ENCODE measurements at places on chromosomes 1 and 21. TPM values are rescaled to one million over a fixed set of nuclear protein-coding genes. Genes with fewer than 3 reads are reported as not detected.

DNA sequence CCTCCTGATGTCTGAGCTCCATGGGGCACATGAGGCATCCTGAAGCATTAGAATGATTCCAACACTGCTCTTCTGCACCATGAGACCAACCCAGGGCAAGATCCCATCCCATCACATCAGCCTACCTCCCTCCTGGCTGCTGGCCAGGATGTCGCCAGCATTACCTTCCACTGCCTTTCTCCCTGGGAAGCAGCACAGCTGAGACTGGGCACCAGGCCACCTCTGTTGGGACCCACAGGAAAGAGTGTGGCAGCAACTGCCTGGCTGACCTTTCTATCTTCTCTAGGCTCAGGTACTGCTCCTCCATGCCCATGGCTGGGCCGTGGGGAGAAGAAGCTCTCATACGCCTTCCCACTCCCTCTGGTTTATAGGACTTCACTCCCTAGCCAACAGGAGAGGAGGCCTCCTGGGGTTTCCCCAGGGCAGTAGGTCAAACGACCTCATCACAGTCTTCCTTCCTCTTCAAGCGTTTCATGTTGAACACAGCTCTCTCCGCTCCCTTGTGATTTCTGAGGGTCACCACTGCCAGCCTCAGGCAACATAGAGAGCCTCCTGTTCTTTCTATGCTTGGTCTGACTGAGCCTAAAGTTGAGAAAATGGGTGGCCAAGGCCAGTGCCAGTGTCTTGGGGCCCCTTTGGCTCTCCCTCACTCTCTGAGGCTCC, 11.1 kb upstream of the RASSF5 start:
- no peak for DNase-seq

DNA sequence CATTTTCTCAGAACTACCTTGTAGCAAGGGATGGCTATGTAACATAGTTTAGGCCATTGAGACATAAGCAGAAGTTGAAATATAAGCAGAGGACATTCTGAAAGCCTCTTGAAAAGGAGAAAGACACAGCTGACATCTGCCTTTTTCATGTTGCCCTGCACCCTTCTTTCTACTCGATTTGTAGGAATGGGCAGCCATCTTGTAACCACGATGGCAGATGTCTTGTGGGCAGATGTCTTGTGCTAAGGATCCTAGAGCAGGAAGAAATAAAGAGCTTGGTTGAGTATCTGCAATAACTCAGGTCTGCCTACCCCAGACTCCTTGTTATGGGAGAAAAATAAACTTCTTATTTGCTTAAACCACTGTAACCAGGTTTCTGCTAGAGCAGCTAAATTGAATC, 351.0 kb downstream of the PDE4B start:
- no peak for DNase-seq

- no peak for DNase-seq
These were observed 161.9 kb upstream of the COL6A1 start for GRCh38 chr21:45819478-45820170.

SLAMF7 gene
- 4.7 TPM for total RNA-seq

DNA sequence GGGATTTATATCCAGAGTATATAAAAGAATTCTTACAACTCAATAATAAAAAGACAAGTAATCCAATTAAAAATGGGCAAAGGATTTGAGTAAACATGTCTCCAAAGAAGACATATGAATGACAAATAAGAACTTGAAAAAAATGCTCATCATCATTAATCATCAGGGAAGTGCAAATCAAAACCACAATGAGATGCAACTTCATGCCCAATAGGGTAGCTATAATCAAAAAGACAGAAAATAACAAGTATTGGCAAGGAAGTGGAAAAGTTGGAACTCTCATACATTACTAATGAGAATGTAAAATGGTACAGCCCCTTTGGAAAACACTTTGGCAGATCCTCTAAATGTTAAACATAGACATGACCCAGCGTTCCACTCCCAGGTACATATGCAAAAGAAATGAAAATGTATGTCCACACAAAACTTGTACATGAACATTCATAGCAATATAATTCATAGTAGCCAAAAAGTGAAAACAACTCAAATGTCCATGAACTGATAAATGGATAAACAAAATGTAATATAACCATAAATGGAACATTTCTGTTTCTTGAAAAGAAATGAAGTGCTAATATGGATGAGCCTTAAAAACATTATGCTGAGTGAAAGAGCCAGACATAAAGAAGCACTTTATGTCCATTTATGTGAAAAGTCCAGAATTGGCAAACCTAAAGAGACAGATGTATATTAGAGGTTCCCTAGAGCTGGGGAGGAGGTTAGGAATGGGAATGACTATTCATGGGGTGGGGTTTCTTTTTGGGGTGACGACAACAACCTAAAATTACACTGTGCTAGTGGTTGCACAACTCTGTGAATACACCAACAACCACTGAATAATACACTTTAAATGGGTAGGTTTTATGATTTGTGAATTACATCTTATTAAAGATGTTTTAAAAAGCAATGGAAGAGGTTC, 259.7 kb downstream of the RHOU start:
- DNase-seq = peak; percentile 68

DNA sequence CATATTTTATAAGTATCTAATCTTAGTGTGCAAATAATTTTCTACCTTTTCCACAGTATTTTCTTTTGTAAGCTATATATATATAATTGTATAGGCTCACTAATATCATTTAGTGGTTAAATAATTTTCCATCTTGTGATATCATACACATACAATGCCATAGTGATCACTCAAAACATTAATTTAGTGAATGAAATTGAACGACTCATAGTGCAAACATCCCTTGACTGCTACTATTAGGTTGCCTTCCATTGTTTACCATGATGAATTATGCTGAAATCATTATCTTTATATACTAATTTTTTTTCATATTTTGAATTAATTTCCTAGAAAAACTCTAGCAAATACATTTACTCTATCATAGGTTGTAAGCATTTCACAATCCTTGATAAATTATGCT, 127.1 kb downstream of the PCNX2 start:
- no peak for DNase-seq

SPRR5 gene
- total RNA-seq = 0.32 TPM

DNA sequence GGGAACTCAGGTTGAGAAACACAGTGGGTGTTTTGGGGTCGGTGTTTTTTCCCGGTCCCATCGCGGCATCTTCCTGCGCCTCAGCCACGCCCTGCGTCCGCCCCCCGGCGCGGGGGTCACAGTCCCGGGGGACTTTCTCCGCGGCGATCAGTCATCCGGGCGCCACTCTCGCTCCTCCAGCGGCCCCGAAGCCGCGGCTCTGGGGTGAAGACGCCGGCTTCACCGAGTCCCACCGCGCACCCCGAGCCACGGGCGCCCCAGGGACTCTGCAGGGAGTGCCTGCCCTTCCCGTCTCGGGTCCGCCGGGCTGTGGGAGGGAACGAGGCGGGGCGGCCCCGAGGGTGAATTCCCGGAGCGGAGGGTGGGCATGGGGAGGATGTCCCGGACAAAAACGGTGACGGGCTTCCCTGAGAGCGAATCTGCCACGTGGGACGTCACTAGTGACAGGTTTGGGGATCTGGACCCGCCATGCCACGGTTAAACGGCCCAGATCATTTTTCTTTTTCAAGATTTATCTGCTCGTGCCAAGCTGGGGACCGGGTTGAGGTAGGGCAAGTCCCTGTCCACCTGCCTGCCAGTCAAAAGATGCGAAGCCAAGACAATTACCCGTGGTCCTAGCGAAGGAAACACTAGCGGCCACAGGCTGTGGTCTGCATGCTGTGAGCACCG, 717 bp upstream of the BATF3 start:
- no peak for DNase-seq

A3GALT2 gene
- not detected for total RNA-seq

GRCh38 chr1:182394055-182394775, 2.6 kb upstream of the GLUL start:
- DNase-seq = no peak

GRCh38 chr1:151977662-151978230, 15.9 kb downstream of the S100A10 start:
- DNase-seq = no peak

GRCh38 chr1:38923607-38924006, 18.0 kb downstream of the RHBDL2 start:
- no peak for DNase-seq

PTGFRN gene
- total RNA-seq = 171 TPM

RGS18 gene
- total RNA-seq = 0.48 TPM

GRCh38 chr1:107076841-107077240, 20.4 kb downstream of the PRMT6 start:
- peak; percentile 46 for DNase-seq

ATP6V1G3 gene
- not detected for total RNA-seq

- DNase-seq = no peak
These were observed 73.9 kb downstream of the SLC66A1 start for GRCh38 chr1:19385869-19386591.

BLACAT1 gene
- 2.4 TPM for total RNA-seq

- DNase-seq = no peak
These were observed 105.3 kb downstream of the PTGS2 start for GRCh38 chr1:186574926-186575325.

DNA sequence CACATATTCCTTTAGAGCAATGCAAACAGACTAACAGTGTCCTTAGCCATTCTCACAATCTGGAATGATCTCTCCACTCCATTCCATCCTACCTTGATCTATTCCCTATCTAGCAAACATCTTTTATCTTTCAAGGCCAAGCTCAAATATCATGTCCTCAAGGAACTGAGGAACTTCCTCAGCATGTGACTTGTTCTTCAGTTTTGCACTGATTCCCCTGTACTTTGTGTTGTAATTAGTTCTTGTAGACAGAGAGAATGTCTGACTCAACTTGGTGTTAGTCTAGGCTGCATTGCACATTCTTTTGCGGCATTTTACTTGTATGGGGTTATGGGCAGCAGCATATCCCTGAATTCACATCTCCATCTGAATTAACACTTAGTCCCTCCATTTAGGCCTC, 31.5 kb upstream of the GJA5 start:
- DNase-seq = no peak

DNA sequence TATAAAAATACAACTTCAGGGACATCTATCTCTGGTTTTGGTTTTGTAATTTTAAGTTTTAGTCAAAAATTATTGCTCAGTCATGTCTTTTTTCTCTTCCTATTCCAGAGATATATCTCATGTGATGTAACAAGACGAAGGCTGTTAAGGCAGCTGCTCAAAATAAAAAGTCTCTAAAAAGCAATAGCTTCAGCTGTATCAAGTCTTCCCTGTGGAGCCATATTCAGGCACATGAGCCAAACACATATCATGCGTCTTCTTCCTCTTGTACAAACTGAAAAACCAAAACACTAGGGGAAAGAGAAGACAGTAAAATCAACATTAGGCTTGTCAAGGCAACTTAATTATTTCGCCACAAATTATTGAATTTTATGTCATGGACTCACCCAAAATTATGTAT, 240.7 kb downstream of the NRIP1 start:
- no peak for DNase-seq

- no peak for DNase-seq
These were observed 51.7 kb downstream of the SLC37A1 start for GRCh38 chr21:42565206-42565810.

DNA sequence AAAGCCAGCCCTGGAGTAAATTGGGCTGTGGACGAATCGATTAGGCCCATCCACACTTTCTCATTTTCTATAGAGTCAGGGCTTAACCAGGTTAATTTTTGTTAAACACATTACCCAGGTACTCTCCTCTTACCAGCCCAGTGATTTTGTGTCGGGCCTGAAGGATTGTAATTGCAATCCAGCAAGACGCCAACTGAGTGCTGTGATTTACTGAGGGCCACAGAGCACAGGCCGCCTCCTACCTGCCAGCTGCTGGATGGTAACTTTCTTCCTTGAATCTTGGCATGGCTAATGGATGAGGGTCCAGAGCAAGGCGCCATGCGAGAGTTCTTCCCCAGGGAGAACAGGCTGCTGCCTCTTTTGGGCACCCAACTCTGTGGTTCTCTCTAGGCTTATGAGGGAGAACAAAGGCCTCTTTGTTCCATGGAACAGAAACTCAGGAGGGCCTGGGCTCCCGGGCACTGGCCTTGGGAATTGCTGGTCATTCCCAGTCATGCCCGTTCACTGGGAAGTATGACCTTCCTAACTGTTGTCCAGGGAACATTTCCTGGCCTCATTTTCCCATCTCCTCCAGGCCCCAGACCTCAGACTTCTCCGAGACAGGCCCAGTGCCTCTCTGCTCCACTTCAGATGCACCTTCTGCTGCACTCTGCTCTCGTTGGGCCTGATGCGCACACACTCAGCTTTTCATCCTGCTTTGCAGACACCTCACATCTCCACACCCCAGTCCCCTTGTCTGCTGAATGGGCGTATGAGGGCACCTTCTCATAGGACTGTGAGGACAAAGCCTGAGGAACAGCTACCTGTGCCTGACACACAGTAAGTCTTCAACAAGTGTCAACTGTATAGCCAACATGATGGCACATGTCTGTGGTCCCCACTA, 57.3 kb downstream of the SYF2 start:
- DNase-seq = no peak

DNA sequence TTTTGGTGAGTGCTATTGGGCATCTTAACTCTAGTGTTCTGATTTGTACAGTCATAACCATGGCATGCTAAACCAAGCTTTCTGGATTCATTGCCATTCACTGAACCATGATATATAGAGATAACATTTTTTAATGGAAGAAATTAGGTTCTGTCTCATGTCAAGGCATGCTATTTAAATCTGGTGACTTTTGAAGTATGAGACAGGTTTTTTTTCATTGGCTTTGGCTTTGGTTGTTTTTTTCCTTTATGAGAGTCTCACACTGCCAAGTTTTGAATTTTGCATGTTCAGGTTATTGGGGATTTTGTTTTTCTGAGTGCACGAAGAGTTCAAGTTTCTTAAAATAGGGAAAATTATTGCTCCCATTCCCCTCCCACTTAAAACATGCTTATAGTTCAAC, 141.3 kb upstream of the ADAMTS5 start:
- peak; percentile 90 for DNase-seq

Measured in foreskin keratinocyte (primary cell).